HuH-7 (cell line): ENCODE measurements at places on chromosomes 7 and 10.

GRCh38 chr7:70616821-70617220 is 515.1 kb upstream of the GALNT17 start:
- DNase-seq = no peak

DNA sequence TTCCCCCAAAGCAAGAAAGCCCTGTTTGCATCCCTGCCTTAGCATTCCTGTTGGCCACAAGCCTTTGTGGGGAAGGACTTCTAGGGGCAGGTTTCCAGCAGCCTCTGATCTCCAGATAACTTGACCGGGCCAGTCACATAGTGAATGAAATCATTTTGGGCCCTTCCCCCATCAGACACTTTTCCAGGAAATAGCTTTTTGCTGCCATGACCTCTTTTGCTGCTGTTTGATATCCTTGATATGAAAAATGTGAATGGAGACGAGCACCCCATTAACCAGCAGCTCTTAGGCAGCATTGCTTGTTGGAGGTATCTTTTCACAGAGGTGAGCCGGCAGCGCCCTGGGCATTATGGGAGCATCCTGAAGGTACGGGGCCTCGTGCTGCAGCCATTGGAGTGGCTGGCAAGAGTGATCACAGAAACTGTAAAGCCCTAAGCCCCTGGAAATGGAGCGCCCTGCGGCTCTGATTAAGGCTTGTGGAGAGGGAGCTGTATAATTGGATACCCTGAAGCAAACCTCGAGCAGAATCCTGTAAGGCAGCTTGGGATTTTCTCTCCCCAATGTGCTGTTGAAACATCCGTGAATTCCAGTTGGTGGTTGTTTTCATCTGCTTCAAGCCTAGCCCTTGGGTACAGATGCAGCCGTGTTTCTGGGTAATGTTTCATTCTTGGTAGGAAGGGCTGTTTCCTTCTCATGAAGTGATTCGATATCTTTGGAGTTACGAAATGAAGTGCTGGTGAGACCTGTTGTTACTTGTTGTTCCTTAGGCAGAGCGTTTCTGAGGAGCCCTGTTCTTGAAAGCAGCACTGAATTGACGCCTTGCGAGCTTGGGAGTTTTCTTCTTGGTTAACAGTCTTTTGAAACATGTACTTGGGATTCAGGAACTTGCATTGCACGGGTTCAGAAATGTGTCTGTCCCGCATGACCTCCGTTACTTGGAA is 179.0 kb downstream of the PTEN start:
- no peak for DNase-seq

GRCh38 chr7:8507566-8507965 is 74.2 kb downstream of the NXPH1 start:
- DNase-seq = no peak

GRCh38 chr10:37643187-37643586 is 214.2 kb downstream of the ZNF248 start:
- DNase-seq = no peak

DNA sequence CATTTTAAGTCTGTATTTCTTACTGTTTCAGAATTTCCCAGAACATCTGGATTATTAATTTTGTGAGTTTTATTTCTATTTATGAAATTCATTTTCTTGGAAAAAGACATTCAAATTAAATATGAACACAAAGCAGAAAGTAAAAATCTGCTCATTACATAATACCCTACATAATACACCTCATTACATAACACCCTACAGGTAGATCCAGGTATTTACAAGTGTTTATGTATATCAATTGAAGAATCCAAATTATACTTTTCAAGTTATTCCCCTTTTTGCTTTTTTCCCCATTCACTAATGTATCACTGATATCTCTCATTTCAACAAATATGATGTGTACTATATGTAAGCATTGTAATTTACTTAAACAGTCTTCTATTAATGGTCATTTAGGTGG is 129.1 kb downstream of the USP6NL start:
- DNase-seq = no peak

- peak; percentile 39 for DNase-seq
These were observed 13.5 kb upstream of the TSPAN13 start for GRCh38 chr7:16739863-16740622.

DNA sequence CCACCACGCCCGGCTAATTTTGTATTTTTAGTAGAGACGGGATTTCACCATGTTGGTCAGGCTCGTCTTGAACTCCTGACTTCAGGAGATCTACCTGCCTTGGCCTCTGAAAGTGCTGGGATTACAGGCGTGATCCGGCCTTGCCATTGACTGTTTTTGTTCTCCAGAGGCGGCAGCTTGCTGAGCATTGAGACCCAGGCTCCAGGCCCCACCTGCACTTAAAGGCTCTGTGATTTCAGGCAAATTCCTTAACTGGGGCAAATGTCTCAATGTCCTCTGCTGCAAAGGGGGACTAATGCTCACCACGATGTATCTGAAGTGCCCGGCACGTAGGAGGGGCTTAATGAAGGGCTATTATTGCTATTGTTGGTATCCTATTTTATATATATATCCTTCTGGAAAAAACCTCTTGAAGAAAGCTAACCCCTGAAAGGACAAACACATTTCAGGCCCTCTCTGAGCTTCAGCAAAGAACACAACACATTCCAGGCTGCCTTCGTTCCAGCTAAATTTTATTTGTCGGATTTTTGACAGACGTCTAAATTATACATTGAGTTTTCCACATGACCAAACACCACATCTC is 29.0 kb downstream of the TRIM8 start:
- no peak for DNase-seq

DNA sequence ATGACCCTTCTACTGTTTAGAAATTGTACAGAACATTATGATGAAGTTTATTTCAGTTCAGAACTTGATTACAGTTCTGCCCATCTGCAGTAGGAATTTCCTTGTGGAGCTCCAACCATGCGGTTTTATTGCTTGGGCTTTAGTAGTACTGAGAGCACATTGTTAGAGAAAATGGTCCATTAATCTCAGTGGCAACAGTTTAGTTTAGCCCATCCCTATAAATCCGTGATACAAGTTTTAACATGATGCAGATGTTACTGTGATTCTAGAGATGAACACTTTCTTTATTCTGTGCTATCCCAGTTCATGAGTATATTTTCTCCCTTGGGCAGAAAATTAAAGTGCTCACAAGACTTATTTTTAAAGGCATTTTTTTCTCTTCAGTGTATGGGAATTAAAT is 84.8 kb upstream of the FZD8 start:
- DNase-seq = no peak

GRCh38 chr7:158953912-158954311 is 97.6 kb downstream of the DYNC2I1 start:
- no peak for DNase-seq

DNA sequence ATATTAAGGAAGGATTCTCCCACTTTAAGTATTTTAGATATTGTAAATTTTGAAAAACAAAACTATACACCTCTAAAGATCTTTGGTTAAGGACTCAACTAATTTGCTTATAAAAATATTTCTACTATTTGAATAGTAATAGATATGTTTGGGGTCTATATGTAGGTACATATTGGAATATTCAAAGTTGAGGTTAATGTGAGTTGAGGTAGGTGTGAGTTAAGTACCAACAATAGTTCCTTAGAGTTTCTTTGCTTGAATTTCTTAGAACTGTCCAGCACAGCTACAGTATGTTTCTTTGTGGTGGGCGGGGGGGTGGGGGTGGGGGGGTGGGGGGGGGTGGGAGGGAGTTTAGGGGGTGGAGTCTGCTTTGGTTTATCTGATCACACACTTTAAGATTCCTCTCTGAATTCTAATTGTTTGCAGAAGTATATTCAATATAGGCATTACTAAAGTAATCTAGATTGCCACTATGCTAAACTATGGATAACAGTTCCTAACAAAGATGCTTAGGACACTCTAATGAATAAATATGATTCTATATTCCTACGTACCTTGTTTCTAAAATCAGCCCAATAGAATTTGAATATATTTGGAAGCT is 2.1 kb downstream of the GRM3 start:
- DNase-seq = no peak

DNA sequence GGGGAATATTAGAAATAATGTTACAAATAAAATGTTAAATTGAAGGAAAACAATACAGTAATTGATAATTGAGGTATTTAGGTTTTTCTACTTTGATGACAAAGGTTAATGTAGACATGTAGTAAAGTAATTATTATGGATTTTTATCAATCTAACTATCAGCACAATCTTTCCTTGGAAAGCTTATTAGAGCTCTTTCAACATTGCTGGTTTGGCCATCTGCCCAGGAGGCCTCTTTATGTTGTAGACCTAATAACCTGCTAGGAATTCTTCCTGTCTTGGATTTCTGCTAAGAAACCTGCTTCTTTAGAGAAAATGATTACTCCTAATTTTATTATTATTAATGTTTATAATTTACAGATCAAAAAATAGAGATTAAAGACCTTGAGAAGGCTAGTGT is 78.9 kb downstream of the CHRM2 start:
- DNase-seq = no peak

GRCh38 chr10:119031496-119032059 is 2.1 kb downstream of the NANOS1 start:
- no peak for DNase-seq
